ENCODE measurements at places on chromosomes 2 and 18. TPM values are rescaled to one million over a fixed set of nuclear protein-coding genes. Genes with fewer than 3 reads are reported as not detected.

The CKAP2L gene
- 1.5 TPM for total RNA-seq

The CYTIP gene
- total RNA-seq, result 14.1 TPM

DNA sequence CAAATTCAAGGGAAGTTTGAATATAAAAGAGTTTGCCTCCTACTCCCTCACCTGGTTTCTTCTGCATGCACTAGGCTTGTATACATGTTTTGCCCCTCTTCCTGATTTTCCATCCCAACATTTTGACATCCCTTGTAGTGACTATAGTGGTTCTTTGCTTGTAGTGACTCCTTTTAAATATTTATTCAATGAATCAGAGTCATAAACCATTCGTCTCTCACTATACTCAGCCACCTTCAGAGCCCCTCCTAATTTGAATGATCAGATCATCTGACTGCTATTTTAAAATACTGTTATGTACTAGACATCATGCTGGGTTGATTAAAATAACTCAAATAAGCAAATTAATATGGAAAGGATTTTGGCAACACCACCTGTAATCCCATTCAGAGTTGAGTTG, 492.1 kb upstream of the PIK3C3 start:
- DNase-seq, result no peak

- no peak for DNase-seq
Observed at GRCh38 chr2:144374163-144374661, 145.7 kb downstream of the ZEB2 start.

DNA sequence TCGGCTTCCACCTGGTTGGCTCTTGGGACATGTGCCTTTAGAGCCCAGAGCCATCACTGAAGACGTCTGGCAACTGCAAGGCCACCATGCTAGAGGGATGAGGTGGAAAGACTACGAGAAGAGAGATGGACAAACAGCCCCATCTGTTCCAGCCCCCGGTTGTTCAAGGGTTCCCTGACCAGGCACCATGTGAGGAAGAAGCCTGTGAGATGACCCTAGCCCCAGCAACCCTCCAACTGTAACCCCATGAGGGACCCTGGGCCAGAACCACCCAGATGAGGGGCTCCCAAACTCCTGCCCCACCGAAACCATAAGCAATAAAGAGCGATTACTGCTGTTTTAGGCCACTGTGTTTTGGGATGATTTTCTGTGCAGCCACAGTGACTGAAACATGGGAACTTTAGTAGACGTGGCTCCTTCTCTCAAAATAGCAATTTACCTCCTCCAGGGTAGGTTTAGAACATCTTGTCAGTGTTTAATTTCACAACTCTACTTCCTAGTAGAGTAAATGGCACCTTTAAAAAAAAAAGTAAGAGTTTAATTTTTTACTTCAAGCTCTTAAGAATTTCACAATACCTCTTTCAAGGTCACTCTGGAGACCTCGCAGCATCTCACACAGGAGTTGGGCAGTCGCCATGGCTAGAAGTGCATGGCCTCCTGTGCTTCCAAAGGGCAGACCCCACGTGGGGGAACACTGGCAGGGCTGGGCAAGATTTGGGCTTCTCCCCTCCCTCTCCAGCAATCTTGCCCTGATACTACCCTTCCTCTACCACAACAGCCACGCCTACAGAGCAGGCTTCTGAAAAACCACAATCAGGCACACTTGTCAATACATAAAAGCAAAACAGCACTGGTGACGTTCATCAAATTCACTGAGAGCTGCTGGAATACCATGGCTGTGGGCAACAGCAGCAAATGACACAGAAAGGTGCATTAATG, 48.8 kb downstream of the TMEM163 start:
- DNase-seq, result no peak
